ENCODE measurements at places on chromosomes 11 and 22. TPM values are rescaled to one million over a fixed set of nuclear protein-coding genes. Genes with fewer than 3 reads are reported as not detected.

CARNS1 gene
- 14.5 TPM for total RNA-seq

POLA2 gene
- 3.8 TPM for total RNA-seq

MRGPRE gene
- 0.36 TPM for total RNA-seq

CAVIN3 gene
- total RNA-seq = 37.1 TPM

SNU13 gene
- 197 TPM for total RNA-seq

NELL1 gene
- not detected for total RNA-seq

TALDO1 gene
- 101 TPM for total RNA-seq

GAB2 gene
- total RNA-seq = 27.4 TPM

PRR5 gene
- 2.9 TPM for total RNA-seq

TMA7B gene
- not detected for total RNA-seq

- no peak overlapping the region for H3K4me3 ChIP-seq
- peak overlapping the region; percentile 1 for H3K27ac ChIP-seq
- H3K27me3 ChIP-seq = no peaks in the 10 kb centered on the region
These were observed 1.8 kb downstream of the KCNK7 start for GRCh38 chr11:65593518-65594414.

DNA sequence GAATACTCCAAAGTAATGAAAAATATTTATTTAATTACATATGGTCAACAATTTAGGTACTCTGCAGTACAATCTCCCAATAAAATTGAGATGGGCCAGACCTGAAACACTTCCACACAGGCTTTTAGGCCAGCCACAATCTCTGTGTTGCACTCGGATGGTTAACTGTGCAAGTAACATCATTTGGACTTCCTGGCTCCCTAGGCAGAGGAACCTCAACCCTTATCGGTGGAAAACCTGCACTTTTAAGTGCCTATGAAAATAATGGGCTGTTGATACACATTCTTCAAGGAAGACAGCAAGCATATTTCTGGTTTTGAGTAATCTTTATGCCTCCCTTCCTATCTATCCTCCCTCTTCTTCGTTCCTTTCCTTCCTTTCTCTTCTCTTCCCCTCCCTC lies 343.1 kb downstream of the SOX6 start:
- H3K4me1 ChIP-seq = peaks cover 30% of the 10 kb centered on the region
- H3K27ac ChIP-seq = no peak overlapping the region
- H3K4me3 ChIP-seq = no peak overlapping the region
- DNase-seq = no peak
- no peaks in the 10 kb centered on the region for H3K27me3 ChIP-seq
- H3K36me3 ChIP-seq = no peaks in the 10 kb centered on the region

DNA sequence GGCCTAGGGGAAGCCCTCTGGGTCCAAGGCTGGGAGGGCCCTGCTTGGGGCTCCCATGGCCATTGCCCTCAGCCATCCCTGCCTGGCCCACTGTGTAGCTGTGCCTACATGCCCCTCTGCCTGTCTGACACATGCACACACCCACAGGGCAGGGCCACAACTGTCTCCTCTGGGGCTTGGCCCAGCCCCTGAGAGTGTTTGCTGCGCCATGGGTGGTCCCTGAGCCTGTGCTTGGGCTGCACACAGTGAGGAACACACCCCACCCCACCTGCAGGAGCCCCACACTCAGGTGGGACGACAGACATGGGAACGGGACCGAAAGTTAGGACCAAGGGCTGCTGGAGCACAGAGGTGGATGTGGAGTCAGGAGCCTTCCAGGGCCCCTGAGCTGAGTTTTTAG lies 489.5 kb downstream of the TBC1D22A start:
- H3K27ac ChIP-seq = no peak overlapping the region
- no peaks in the 10 kb centered on the region for H3K4me1 ChIP-seq
- H3K4me3 ChIP-seq = no peak overlapping the region
- DNase-seq = no peak
- H3K36me3 ChIP-seq = no peaks in the 10 kb centered on the region
- peaks cover 52% of the 10 kb centered on the region for H3K27me3 ChIP-seq

GRCh38 chr11:132357811-132358572 lies 987.6 kb downstream of the NTM start:
- H3K36me3 ChIP-seq = no peaks in the 10 kb centered on the region
- no peak overlapping the region for H3K4me3 ChIP-seq
- no peaks in the 10 kb centered on the region for H3K27me3 ChIP-seq
- no peaks in the 10 kb centered on the region for H3K4me1 ChIP-seq
- H3K27ac ChIP-seq = no peak overlapping the region

- no peaks in the 10 kb centered on the region for H3K36me3 ChIP-seq
- H3K27me3 ChIP-seq = peaks cover 9% of the 10 kb centered on the region
- no peak overlapping the region for H3K4me3 ChIP-seq
- DNase-seq = no peak
- peaks cover 16% of the 10 kb centered on the region for H3K4me1 ChIP-seq
- H3K27ac ChIP-seq = no peak overlapping the region
These were observed 21.4 kb upstream of the CDON start for GRCh38 chr11:126083829-126084607.

DNA sequence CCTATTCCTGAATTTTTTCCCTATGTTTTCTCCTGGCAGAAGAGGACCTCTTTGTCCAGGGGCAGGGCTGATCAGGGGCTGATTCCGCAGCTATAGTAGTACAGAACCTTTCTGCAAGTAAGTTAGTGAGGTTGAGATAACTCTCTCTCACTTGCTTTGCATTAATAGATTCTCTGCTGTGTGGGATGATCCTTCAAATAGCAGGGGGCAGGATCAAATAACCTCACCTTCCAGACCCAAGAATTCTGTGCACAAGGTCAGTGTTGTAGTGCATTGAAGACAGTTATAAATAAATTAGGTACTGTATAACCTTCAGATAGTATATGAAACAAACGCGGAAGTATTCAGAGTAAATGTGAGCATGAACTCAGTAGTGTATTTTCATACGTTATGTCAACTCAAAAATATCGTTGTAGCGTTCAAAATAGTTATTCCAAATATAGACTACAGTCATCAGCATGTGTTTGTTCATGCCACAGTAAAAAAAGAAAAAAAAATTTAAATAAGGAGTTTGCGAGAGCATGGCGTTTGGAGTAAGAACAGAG lies 278 bp downstream of the MMP26 start:
- H3K27ac ChIP-seq = no peak overlapping the region
- no peaks in the 10 kb centered on the region for H3K27me3 ChIP-seq
- peaks cover 17% of the 10 kb centered on the region for H3K4me1 ChIP-seq
- DNase-seq = no peak

DNA sequence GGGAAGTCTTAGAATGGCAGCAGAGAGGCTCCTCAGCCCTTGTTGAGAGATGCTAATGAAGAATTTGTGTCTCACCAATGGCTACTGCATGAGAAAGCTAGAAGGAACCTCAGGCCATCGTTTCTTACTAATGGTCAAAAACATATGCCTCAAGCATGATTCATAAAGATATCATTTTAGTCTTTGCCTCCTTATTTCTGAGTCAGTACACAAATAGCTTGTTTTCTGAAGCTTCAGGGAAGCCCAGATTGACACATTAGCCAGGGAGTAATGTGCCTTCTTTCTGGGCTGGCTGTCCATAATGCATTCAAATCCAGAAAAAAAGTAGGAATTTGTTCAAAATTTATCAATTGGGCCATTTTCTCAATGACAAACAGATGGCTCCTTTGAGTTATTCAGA lies 169.4 kb upstream of the ZBED5 start:
- no peak overlapping the region for H3K27ac ChIP-seq
- H3K4me3 ChIP-seq = no peak overlapping the region
- no peaks in the 10 kb centered on the region for H3K36me3 ChIP-seq
- no peaks in the 10 kb centered on the region for H3K27me3 ChIP-seq

GRCh38 chr22:22203048-22203971 lies 41.3 kb upstream of the VPREB1 start:
- no peak overlapping the region for H3K4me3 ChIP-seq
- peaks cover 7% of the 10 kb centered on the region for H3K4me1 ChIP-seq
- no peak for DNase-seq
- peaks cover 99% of the 10 kb centered on the region for H3K27me3 ChIP-seq
- no peak overlapping the region for H3K27ac ChIP-seq
- no peaks in the 10 kb centered on the region for H3K36me3 ChIP-seq

- H3K27ac ChIP-seq = no peak overlapping the region
- no peak for DNase-seq
- H3K4me3 ChIP-seq = no peak overlapping the region
- H3K36me3 ChIP-seq = peaks cover 63% of the 10 kb centered on the region
- no peaks in the 10 kb centered on the region for H3K4me1 ChIP-seq
These were observed 12.7 kb downstream of the PAAF1 start for GRCh38 chr11:73889536-73889935.

- peaks cover 25% of the 10 kb centered on the region for H3K36me3 ChIP-seq
- peak overlapping the region; percentile 87 for H3K4me3 ChIP-seq
- DNase-seq = no peak
- H3K4me1 ChIP-seq = peaks cover 41% of the 10 kb centered on the region
- H3K27me3 ChIP-seq = no peaks in the 10 kb centered on the region
- peak overlapping the region; percentile 90 for H3K27ac ChIP-seq
These were observed 388 bp downstream of the HINFP start for GRCh38 chr11:119121811-119122124.

- H3K4me3 ChIP-seq = peak within 1 kb of the TSS; percentile 88
- H3K36me3 ChIP-seq = no peaks in the 10 kb centered on the region
- peaks cover 60% of the 10 kb centered on the region for H3K4me1 ChIP-seq
- no peaks in the 10 kb centered on the region for H3K27me3 ChIP-seq
These were observed at the start of gene ARRB1 for GRCh38 chr11:75351541-75351790. ARRB1 (minus strand) TSS chr11:75351661; CDS start chr11:75351607, 54 bp downstream.

DNA sequence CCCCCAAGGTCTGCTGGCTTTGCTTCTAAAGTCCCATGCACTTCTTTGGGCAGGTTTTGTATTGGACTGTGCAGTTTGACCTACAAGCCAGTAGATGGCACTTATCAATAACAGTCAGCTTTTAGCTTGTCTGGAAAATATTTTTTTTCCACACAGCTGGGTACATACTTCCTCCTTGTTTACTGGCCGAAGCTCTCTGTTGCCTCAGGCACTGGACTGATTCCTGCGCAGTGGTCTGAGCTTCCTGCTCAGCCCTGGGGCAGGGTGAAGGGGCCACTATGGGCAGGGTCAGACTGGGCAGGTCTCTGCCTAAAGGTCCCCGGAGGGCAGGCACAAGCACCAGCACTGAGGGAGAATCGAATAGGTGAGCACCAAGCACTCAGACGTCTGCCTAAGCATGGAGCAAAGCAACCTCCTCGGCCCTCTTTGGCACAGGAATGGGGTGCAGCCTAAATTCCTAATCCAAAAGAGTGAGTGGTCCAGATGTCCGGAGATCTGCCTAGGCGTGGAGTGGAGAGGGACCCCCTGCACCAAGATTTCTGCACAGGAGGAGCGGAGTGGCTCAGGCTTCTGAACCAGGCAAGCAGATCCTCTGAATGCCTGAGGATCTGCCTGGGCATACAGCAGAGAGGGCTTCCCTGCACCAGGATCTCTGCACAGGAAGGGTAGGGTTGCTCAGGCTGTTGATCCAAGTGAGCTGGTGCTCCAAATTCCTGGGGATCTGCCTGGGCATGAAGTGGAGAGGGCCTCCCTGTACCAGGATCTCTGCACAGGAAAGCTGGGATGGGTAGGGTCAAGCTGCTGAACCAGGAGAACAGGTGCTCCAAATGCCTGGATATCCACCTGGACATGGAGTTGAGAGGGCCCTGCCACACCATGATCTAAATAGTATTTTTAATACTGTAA lies 105.9 kb upstream of the C11orf58 start:
- no peak overlapping the region for H3K4me3 ChIP-seq
- H3K27me3 ChIP-seq = no peaks in the 10 kb centered on the region
- no peaks in the 10 kb centered on the region for H3K4me1 ChIP-seq

DNA sequence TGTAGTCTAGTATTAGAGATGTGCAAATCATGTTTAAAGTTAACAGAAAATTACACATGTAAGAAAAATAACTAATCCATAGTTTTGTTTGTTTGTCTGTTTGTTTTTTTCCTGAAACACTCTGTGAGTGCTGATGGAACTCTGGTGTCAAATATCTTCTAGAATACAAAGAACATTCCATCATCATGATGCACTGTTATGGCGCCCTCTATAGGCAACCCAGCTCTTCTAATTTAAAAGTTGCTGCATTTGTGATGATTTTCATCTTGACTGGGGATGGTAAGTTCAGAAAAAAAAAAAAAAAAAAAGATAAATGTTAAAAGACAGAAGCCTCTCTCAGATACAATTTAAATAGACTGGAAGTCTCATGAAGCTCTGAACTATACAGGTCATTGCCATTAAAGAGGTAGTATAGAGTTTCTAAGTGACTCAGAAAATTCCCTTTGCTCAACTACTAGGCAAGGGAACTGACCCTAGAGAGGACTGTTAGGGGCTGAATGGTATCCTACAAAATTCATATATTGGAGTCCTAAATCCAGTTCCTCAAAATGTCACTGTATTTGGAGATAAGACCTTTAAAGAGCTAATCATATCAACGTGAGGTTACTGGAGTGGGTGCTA lies 597.2 kb upstream of the ANO3 start:
- H3K36me3 ChIP-seq = no peaks in the 10 kb centered on the region
- H3K27me3 ChIP-seq = no peaks in the 10 kb centered on the region
- no peak overlapping the region for H3K4me3 ChIP-seq
- no peak for DNase-seq
- H3K4me1 ChIP-seq = no peaks in the 10 kb centered on the region

DNA sequence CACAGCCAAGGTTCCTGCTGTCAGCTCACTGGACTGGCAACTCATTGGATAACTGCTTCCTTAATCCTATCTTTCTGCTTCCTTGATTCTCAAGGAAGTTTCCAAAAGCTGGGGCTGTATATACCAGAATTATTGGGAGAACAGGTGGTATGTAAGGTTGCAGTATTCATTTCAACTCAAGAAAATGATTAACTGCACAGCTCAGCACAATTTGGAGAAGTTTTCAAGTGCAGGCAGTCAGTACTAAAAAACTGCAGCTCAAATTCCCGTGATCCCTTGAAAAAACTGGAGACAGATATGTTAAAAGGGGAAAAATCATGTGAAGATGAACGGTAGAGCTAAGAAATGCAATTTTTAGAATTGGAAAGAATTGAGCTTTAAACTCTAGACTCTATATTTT lies 44.4 kb downstream of the GRM5 start:
- H3K36me3 ChIP-seq = no peaks in the 10 kb centered on the region
- H3K27me3 ChIP-seq = no peaks in the 10 kb centered on the region
- H3K27ac ChIP-seq = no peak overlapping the region
- H3K4me1 ChIP-seq = no peaks in the 10 kb centered on the region
- DNase-seq = no peak
- H3K4me3 ChIP-seq = no peak overlapping the region

GRCh38 chr11:68933605-68934320 lies 30.1 kb downstream of the IGHMBP2 start:
- H3K27me3 ChIP-seq = no peaks in the 10 kb centered on the region
- H3K4me3 ChIP-seq = no peak overlapping the region
- H3K4me1 ChIP-seq = peaks cover 9% of the 10 kb centered on the region
- H3K27ac ChIP-seq = no peak overlapping the region
- peaks cover 84% of the 10 kb centered on the region for H3K36me3 ChIP-seq

GRCh38 chr11:20511982-20512381 lies 87.4 kb upstream of the SLC6A5 start:
- H3K27me3 ChIP-seq = no peaks in the 10 kb centered on the region
- peaks cover 12% of the 10 kb centered on the region for H3K36me3 ChIP-seq
- DNase-seq = no peak

GRCh38 chr22:28750471-28750881 lies 8.6 kb downstream of the HSCB start:
- DNase-seq = no peak
- H3K36me3 ChIP-seq = peaks cover 52% of the 10 kb centered on the region
- no peaks in the 10 kb centered on the region for H3K27me3 ChIP-seq
- H3K27ac ChIP-seq = peak overlapping the region; percentile 4
- no peak overlapping the region for H3K4me3 ChIP-seq
- peaks cover 11% of the 10 kb centered on the region for H3K4me1 ChIP-seq

GRCh38 chr22:35947794-35948425 lies 80.7 kb downstream of the RBFOX2 start:
- no peak for DNase-seq
- H3K4me1 ChIP-seq = peaks cover 21% of the 10 kb centered on the region
- no peak overlapping the region for H3K4me3 ChIP-seq
- H3K36me3 ChIP-seq = no peaks in the 10 kb centered on the region
